ENCODE measurements at places on chromosomes 2 and 18.

DNA sequence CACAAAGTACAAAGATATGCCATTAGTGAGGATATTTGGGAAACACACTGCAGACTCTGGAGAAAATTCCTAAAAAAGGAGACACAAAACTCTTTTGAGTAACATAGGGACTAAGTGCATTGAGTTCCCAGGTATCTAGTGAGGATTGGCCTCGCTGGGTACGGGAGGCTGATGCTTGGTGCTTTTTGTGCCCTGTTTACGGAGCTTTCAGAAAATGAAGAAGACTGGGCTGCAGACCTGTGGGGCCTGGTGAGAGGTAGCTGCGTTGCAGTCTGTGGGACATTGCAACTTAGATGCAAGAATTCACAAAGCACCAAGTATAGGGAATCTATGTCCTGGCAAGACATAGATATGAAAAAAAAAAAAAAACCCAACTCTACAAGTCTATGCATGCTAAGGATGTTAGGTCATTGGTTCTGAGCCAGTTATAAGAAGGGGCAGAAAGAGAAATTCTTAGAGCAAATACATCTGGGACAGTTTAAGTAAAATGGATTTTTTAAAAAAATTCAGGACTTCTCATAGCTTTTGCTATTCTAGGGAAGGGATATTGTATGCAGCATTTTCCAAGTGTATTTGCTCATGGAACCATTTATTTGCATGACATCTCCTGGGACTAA lies 156.0 kb downstream of the SLC4A3 start:
- no peak for DNase-seq

GRCh38 chr18:13640266-13640860 lies 86.0 kb downstream of the FAM210A start:
- no peak for DNase-seq

DNA sequence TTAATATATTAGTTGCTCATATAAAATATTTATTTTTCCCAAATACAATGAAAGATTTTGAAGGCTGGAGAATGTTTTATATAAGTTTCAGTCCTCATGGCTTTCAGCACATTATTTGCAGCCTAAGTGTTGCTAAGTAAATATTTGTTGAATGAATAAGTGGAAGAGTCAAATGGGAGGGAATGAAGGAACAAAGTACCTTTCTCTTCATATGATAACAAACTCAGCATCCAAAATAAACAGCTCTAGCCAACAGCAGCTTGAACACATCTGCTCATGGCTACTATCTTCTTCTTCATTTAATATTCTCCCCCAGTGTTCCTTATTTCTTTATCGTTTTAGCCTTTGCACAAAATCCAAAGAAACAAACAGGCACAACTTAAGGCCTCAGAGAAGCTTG lies 385.2 kb upstream of the PIK3C3 start:
- no peak for DNase-seq

DNA sequence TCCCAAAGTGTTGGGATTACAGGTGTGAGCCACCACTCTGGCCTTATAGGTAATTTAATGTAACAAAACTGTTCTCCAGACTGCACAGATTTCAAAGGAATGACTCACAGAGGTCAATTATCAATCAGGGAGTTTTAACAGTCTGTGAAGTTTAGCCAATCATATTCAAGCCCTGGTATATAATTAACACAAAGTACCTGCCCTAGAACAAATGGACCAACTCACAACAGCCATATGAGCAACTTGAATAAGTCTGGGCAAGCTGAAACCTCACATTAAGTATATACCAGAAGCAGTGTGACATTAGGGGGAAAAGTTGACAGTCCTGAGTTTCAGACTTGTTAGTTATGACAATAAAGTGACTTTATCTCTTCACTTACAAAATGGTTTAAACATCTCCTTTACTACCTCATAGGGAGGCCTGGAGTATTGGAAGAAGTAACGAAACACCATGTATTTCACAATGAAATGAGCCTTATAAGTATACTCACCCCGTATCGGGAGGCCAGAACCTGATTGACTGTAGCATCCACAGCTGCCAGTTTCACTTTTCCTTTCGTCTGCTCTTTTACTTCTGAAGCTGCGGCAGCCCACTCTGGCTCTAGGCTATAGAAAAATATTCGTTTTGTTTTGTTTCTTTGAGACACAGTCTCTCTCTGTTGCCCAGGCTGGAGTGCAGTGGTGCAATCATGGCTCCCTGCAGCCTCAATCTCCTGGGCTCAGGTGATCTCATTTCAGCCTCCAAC lies 22.2 kb downstream of the PDIA6 start:
- no peak for DNase-seq

- DNase-seq = no peak
Measured at GRCh38 chr2:171972329-171972982, 27.3 kb upstream of the METAP1D start.

- DNase-seq = no peak
Measured at GRCh38 chr2:9243357-9243756, 36.7 kb downstream of the ASAP2 start.

DNA sequence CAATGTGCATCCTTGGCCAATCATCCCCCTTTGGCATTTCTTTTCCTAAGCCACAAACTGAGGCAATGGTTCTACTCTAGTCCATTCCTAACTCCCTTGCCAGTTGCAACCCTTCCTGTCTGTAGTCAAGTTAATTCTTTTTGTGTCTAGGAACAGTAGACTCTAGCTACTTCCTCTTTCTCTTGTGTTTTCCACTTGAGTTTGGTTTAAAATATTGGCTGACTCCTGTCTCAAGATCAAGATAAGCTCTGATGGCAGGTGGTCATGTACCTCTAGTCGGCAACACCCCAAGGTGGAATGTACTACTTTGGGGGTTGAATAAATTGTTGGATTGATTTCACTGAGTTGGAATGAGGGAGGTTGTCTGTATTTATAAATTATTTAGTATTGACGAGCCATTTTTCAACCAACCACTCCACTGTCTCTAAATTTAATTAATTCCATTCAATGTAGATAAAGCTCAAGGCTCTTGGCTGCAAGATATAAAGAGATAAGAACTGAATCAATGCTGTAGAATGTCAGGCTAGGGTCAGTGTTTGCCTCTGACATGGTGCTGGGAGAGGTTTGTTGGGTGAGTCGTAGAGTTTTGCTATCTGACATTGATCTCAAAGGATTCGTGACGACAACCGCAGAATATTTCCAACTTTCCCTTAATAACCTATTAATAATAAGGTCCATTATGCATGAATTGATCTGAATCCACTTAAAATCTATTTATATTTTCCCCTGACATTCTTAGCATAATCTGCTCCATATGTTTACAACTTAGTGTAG lies 188.7 kb upstream of the APCDD1 start:
- DNase-seq = no peak

- DNase-seq = no peak
Measured at GRCh38 chr2:105144941-105145300, 96.6 kb upstream of the GPR45 start.

- DNase-seq = no peak
Measured at GRCh38 chr2:109428841-109429566, 184.8 kb downstream of the SEPTIN10 start.

GRCh38 chr2:227500301-227500630 lies 28.3 kb downstream of the AGFG1 start:
- DNase-seq = no peak

Data from HAP-1 (cell line).